ENCODE measurements at places on chromosomes 3 and 15. TPM values are rescaled to one million over a fixed set of nuclear protein-coding genes. Genes with fewer than 3 reads are reported as not detected.

The SACM1L gene
- total RNA-seq: 41.8 TPM

The TRPM7 gene
- total RNA-seq: 62.9 TPM

DNA sequence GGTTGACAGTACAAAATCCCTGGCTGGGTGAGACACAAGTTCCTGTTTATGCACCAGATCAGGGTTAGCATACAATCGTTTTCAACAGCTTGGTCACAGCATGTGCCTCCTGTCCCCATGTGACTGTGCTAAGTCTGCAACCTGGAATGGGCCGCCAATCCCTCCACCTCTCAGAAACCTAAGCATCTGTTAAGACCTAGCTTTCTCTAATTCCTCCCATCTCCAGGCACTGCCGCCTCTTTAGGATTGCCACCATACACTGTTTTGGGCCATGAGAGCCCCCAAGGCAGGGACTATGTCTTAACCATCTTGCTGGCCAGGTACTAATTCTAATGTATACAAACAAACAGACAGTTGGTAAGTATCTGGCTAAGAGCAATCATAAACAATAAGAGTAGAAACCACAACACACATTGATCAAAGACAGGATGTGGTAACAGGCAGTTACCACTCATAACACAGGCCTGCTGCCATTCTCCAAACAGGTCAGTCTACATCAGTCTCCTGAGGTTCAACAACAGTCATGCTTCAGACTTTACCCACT, 25.6 kb downstream of the SEC22C start:
- no peaks in the 10 kb centered on the region for H3K27me3 ChIP-seq
- H3K4me1 ChIP-seq: no peaks in the 10 kb centered on the region
- no peak overlapping the region for H3K4me3 ChIP-seq
- no peak for DNase-seq
- H3K27ac ChIP-seq: no peak overlapping the region
- H3K36me3 ChIP-seq: peaks cover 8% of the 10 kb centered on the region

- no peak overlapping the region for H3K27ac ChIP-seq
- DNase-seq: no peak
- no peak overlapping the region for H3K4me3 ChIP-seq
- no peaks in the 10 kb centered on the region for H3K4me1 ChIP-seq
- no peaks in the 10 kb centered on the region for H3K27me3 ChIP-seq
Measured at GRCh38 chr3:26452363-26452762, 170.2 kb upstream of the LRRC3B start.

- H3K4me1 ChIP-seq: no peaks in the 10 kb centered on the region
- no peak overlapping the region for H3K4me3 ChIP-seq
- H3K27ac ChIP-seq: no peak overlapping the region
- H3K36me3 ChIP-seq: no peaks in the 10 kb centered on the region
- H3K27me3 ChIP-seq: no peaks in the 10 kb centered on the region
- DNase-seq: no peak
Measured at GRCh38 chr3:196169836-196170240, 41.4 kb downstream of the ZDHHC19 start.

DNA sequence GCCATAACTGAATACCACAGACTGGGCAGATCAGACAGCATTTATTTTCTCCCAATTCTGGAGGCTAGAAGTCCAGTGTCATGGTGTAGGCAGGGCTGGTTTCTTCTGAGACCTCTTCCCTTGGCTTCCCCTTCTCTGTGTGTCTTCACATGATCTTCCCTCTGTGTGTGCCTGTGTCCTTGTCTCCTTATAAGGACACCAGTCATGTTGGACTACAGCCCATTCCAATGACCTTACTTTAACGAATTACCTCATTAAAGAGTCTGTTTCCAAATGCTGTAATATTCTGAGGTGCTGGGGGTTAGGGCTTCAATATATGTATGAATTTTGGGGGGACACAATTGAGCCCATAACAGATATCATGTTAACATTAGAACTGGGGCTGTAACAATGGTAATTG, 13.3 kb upstream of the RARRES1 start:
- H3K36me3 ChIP-seq: peaks cover 2% of the 10 kb centered on the region
- DNase-seq: no peak
- H3K27ac ChIP-seq: no peak overlapping the region
- peaks cover 11% of the 10 kb centered on the region for H3K4me1 ChIP-seq

GRCh38 chr15:65778269-65778668, 13.8 kb downstream of the DENND4A start:
- H3K36me3 ChIP-seq: no peaks in the 10 kb centered on the region
- DNase-seq: no peak
- no peaks in the 10 kb centered on the region for H3K4me1 ChIP-seq
- H3K27ac ChIP-seq: no peak overlapping the region
- no peak overlapping the region for H3K4me3 ChIP-seq

DNA sequence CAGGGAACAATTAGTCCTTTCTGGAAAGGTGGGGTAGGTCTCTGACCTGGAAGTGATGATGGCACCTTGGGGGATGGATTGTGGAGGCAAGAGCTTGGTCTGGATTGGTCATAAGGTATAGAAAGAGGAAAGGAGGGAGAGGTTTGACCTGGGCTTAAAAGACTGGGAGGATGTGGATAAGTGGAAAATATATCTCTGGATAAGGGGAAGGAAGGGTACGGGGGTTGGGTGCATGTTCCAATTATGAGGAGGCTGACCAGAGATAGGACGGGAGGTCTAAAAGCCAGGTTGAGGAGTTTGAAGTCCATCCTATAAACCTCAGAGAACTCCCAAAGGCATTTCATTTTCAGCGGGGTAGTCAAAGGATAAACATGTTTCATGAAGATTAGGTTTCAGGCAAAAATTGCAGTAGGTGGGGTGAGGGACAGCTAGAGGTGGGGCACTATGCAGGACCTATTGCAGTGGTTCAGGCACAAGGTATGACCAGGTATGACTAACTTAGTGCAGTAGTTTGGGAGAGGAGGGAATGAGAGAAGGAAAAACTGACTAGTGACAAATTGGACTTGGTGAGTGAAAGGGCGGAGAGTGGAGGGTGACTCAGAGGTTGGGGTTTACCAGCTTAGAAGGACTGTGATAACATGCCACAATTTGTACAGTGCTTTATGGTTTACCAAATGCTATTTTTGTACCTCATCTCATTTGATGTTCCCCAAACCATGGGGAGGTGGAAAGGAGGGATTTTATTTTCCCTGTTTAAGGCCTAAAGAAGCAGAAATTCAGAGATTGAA, 10.7 kb downstream of the PDE8A start:
- peak; percentile 94 for DNase-seq
- no peak overlapping the region for H3K27ac ChIP-seq
- H3K4me3 ChIP-seq: no peak overlapping the region
- H3K36me3 ChIP-seq: no peaks in the 10 kb centered on the region

- H3K4me3 ChIP-seq: no peak overlapping the region
- H3K36me3 ChIP-seq: no peaks in the 10 kb centered on the region
- H3K27me3 ChIP-seq: no peaks in the 10 kb centered on the region
- no peak overlapping the region for H3K27ac ChIP-seq
Measured at GRCh38 chr3:112379020-112379690, 46.2 kb downstream of the CD200 start.

- H3K36me3 ChIP-seq: no peaks in the 10 kb centered on the region
- H3K4me3 ChIP-seq: no peak overlapping the region
- H3K27me3 ChIP-seq: no peaks in the 10 kb centered on the region
- H3K27ac ChIP-seq: no peak overlapping the region
- H3K4me1 ChIP-seq: no peaks in the 10 kb centered on the region
Measured at GRCh38 chr3:18177271-18177670, 247.9 kb downstream of the SATB1 start.

GRCh38 chr3:10300087-10300486, 7.3 kb upstream of the GHRL start:
- H3K27ac ChIP-seq: no peak overlapping the region
- peaks cover 28% of the 10 kb centered on the region for H3K36me3 ChIP-seq
- H3K4me1 ChIP-seq: no peaks in the 10 kb centered on the region
- H3K4me3 ChIP-seq: no peak overlapping the region
